ENCODE measurements at places on chromosomes 7 and 10.
A peak's percentile ranks its signal among the peaks of the same experiment; 100 is the strongest.

DNA sequence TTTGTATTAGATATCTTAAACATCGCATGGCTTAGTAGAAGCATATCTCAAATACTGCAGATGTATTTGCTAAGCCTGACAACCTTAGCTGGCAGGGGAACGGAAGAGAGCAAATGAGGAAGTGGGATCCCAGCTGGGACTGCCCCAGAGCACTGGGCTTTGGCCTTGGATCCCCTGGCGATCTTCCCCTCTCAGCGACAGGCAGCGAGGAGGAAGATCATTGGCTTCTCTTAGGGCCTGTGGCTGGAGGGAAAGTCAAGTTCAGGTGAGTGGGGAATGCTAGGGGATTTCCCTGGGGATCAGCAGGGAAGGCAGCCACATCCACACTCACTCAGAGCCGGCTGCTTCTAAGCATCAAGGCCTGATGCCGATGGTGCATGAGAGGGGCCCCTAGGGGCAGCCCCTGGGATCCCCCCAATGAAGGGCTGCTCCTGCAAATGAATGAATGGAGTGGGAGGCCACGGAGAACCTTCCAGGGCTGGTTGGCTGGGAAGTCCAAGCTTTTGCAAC lies 42.0 kb downstream of the LYZL2 start:
- peak; percentile 94 for DNase-seq

DNA sequence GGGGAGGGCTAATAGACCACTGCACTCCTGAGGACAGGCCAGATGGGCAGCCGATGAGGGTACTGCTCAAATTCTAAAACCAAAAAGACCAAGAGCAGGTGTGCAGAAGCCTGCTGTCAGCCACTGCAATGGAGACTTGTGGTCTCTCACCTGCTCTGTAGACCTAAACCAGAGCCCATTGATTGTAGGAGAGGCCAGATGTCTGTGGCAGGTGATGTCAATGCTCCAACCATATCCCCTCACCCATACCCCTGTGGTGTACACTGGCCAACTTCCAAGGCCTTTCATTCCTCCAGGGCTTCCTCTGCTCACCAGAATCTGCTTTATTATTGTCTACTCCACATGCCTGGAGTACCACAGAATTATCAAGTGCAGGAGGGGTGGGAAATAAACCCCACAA lies 116.9 kb upstream of the CHST15 start:
- no peak for DNase-seq

DNA sequence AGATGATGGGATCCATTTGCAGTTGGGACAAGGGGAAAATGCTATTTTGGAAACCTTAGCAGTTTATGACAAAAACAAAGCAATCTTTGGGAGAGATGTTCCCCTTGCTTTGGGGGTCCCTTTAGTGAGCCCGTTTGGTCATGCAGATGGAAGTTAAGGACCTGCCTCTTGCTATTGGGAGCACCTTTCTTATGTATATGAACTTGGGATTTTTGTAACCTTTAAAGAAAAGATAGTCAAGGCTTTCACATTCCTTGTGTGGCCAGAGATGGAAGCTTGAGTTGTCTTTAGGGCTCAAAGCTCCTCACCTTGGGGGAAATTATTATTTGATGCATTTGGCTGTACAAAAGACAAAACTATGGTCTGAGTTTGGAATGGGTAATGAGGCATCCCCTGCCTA lies 179.0 kb upstream of the PLPP4 start:
- no peak for DNase-seq

DNA sequence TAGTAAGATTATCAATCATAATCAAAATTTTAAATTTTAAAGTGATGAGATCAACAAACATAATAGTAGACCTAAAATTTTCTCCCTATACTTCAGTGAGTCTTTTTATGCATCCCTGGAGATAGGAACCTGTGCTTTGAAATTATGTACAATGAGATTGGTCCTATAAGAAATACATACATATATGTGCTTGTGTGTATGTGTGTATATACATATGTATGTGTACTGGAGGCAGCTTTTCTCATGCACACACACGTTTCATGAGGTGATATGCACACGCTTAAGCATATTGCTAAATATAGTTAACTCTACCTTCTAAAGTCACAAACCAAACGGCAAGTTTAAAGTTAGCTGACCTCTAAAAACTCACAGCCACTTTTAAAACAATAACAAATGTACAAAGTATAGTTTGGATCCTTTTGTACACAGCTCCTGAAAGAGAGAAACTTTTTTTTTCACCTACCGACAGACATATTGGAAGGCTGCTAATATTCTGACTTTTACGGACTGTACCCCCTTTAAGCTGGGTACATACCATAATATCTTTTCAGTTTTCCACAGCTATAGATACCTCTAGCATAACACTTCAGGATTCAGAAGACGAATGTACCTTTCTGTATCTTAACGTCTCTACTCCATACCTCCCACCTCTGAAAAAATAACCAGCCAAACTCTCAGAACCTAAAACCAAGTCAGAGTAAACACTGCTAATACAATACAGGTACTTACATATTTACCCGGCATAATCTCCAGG lies 3.3 kb downstream of the ITGB1 start:
- DNase-seq = no peak

- DNase-seq = no peak
Measured at GRCh38 chr7:45215601-45216062, 58.0 kb downstream of the RAMP3 start.

GRCh38 chr7:134547397-134548054 lies 1.4 kb upstream of the AKR1B15 start:
- peak; percentile 76 for DNase-seq

Data from suppressor macrophage treated with lipopolysaccharide for 4 hours (primary cell).